ENCODE measurements at places on chromosomes 3 and 15. TPM values are rescaled to one million over a fixed set of nuclear protein-coding genes. Genes with fewer than 3 reads are reported as not detected.

DNA sequence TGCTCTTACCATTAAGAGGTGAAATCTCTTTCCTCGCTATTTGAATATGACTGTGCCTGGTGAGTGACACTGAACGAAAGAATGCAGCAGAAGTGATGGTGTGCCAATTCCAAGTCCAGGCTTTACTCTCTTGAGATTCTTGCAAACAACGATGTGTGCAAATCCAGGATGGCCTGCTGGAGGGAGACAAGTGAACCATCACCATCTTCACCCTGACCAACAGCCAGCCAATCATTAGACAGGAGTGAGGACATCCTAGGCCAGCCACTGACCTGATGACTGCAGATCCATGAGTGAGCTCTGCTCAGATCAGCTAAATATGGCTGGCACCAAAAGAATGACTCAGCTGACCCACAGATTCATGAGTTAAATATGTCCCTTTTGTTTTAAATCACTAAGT is 878.0 kb downstream of the PDCD6IP start:
- H3K4me3 ChIP-seq: no peak overlapping the region
- no peak for DNase-seq
- H3K27me3 ChIP-seq: no peaks in the 10 kb centered on the region
- no peak overlapping the region for H3K27ac ChIP-seq
- H3K36me3 ChIP-seq: no peaks in the 10 kb centered on the region
- no peaks in the 10 kb centered on the region for H3K4me1 ChIP-seq

DNA sequence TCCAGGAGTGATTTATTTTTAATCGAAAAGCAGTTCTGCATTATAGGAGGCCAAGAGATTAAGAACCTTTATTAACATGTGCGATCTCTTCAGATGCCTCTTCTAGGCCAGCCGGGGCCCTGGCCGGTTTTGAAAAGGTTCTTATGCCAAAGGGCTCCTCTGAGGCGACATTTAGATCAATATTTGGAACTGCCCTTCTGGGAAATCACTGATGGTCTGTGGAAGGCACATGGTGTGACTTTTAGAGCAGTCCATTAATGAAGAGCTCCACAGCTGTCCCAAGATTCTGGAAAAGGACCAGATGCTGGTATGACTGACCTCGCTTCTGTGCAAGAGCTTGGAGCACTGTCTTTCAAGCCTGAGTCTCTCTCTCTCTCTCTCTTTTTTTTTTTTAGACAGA is 19.7 kb downstream of the MGLL start:
- H3K27ac ChIP-seq: no peak overlapping the region
- peaks cover 31% of the 10 kb centered on the region for H3K4me1 ChIP-seq
- H3K27me3 ChIP-seq: no peaks in the 10 kb centered on the region
- no peak overlapping the region for H3K4me3 ChIP-seq

DNA sequence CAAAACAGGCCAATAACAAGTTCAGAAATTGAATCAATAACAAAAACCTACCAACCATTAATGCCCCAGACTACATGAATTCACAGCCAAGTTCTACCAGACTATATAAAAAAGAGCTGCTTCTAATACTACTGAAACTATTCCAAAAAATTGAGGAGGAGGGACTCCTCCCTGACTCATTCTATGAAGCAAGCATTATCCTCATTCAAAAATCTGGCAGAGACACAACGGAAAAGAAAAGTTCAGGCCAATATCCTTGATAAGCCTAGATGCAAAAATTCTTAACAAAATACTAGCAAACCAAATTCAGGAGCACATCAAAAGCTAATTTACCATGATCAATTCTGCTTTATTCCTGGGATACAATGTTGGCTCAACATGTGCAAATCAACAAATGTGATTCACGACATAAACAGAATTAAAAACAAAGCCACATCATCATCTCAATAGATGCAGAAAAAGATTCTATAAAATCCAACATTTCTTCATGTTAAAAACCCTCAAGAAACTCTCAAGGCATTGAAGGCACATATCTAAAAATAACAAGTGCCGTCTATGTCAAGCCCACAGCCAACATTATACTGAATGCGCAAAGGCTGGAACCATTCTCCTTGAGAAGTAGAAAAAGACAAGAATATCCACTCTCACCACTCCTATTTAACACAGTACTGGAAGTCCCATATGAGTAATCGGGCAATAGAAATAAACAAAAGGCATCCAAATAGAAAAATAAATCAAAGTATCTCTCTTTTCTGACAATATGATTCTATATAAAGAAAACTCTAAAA is 573.6 kb upstream of the GRM7 start:
- H3K4me3 ChIP-seq: no peak overlapping the region
- H3K4me1 ChIP-seq: no peaks in the 10 kb centered on the region
- DNase-seq: no peak

DNA sequence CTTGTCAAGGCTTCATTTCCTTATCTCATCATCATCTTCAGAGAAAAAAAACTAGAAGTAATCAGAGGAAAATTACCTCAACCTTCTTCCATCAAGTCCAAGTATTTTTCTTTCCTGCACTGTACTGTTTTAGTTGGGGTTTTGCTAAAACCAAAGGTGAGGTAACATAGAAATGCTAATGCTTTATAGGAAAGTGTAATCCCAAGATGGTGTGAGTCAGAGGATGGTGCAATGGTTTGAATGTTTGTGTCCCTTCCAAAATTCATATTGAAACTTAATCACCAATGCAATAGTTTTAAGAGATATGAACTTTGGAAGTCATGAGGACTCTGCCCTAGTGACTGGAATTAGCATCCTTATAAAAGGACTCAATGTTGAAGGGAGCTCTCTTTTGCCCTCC is 79.5 kb downstream of the KBTBD8 start:
- no peaks in the 10 kb centered on the region for H3K36me3 ChIP-seq
- no peaks in the 10 kb centered on the region for H3K27me3 ChIP-seq
- no peak overlapping the region for H3K4me3 ChIP-seq
- no peak overlapping the region for H3K27ac ChIP-seq

DNA sequence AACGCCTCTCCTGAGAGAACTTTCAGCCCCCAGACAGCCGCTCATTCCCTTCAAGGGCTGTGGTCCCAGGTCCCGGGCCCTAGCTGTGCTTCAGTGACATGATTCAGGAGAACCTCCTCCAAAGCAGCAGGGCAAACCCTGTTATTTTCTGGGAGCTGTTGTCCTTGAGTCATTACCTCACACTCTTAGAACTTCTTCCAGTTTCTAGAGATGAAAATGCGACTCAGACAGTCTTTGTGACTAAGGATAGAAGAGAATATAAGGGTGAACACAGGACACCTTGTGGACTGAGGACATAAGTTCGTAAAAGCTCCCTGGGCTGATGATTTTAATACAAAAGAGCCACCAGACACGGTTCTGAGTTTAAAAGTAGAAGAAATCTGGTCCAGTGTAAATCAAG is 203.8 kb downstream of the RORA start:
- DNase-seq: no peak
- no peak overlapping the region for H3K4me3 ChIP-seq
- no peaks in the 10 kb centered on the region for H3K27me3 ChIP-seq
- H3K27ac ChIP-seq: no peak overlapping the region
- H3K4me1 ChIP-seq: no peaks in the 10 kb centered on the region

DNA sequence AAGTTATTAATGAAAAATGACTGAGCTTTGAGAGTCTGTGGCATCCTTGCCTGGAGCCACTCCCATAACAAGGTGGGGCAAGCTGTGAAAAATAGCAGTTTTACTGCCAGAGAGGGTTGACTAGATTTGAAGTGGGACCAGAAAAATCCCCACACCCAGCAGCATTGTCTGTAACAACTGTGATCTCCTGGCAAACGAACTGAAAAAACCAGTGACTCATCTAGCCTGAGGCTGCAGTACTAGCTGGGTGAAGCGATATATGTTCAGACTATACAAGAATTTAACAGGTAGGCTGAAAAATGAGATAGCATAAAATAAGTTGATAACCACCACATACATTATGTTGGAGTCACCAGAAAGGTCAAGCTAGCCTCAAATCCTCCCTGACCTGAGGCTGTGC is 64.0 kb downstream of the DPH6 start:
- H3K36me3 ChIP-seq: no peaks in the 10 kb centered on the region
- H3K4me3 ChIP-seq: no peak overlapping the region
- DNase-seq: peak; percentile 21
- peaks cover 9% of the 10 kb centered on the region for H3K4me1 ChIP-seq
- H3K27ac ChIP-seq: no peak overlapping the region

DNA sequence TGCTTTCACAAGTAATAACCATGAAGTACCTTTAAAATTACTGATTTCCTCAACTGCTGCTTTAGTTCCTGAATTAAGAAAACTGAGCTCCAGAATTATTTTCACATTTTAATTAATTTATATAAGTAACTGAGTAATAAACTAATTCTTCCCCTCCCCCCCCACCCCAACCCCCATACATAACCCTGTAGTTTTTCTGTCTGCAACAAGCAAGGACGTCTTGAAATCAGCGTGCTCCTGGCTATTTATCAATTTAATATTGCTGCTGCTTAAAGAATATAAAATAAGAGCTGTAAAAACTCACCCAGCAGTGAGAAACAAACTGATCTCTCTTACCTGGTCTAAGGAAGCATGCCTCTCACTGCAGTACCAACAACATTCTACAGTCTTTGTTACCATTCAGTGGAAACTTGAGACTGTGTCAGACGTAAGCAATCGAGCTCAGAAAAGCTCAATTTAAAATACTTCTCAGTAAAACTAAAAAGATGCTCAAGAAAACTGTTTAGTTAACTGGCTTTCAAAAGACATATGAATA is 121.0 kb downstream of the TFDP2 start:
- peak overlapping the region; percentile 72 for H3K4me3 ChIP-seq
- H3K27ac ChIP-seq: no peak overlapping the region
- no peaks in the 10 kb centered on the region for H3K36me3 ChIP-seq
- H3K27me3 ChIP-seq: no peaks in the 10 kb centered on the region

DNA sequence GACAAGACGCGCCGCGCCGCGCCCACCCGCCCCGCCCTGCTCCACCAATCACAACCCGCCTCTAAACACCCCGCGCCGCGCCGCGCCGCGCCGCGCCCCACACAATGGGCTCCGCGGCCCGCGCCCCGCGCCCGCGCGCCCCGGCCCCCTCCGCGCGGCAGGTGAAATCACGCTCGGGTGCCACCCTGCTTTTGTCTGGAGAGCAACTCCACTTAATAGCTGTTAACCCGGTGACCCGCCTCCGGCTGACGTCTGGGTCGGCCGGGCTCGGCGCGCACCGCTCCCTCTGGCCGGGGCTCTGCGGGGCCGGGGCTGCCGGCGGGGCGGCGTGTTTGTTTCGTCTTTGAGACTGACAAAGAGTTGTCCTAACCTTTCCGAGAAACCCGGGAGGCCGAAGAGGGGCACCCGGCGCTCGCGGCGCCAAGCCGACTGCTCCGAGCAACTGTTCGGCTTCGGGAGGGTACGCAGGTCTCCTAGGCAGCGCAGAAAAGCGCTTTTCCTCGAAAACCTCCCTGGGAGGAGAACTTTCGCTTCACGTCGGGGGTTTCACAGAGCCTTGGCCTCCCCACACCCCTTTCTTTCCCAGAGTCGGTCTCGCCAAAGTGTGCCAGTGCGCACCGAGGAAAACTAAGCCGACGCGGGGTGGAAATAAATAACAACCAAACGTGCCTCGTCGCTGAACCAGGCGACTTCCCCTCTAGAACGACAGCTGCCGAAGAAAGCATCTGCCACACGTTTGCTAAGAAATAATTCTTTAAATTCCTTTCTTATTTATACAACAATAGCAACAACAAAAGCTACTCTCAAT is 518.4 kb downstream of the FOXP1 start:
- no peaks in the 10 kb centered on the region for H3K36me3 ChIP-seq
- H3K27me3 ChIP-seq: no peaks in the 10 kb centered on the region
- peak; percentile 87 for DNase-seq
- peak overlapping the region; percentile 97 for H3K27ac ChIP-seq

DNA sequence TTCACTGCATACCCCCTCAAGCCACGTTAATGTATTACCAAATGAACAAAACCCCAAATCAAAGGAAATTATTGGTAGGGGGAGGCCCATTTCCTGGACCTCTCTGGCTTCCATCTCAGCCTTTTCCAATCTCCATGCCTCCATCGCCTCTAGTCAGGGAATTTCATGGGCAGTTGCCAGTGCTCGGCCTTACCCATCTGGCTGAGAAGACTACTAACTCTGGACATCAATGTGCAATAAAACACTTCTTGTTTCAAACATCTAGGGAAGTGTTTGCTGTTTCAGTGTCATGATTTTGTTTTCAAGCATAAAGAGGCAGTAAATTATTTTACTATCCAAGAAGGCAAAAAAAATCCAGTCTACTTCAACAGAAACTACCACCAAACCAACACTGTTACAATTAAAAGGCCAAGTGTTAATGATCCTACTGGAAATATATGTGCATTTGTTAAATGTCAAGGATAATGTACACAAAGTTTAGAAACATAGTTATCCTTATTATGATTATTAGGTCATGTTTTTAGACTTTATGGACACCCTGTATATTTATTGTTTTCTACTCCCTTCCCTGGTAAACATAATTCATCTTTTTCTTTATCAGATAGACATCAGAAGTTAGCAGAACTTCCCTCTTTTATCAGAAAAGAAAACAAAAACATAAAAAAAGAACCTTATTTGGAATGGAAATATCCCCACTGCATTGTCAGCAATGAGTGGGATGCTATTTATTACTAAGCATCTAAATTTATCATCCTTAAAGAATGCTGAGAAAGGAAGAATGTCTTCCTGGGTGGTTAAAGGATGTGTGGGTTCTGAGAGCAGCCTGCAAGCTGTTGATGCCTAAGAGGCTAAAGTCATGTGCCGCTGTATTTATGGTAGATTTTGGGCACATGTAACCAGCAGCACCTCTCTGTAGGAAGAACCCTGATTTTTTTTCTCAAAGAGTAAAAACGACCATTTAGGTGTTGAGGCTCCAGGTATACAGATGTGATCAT is 15.2 kb downstream of the LDHAL6B start:
- H3K4me1 ChIP-seq: peaks cover 14% of the 10 kb centered on the region
- no peaks in the 10 kb centered on the region for H3K27me3 ChIP-seq
- H3K36me3 ChIP-seq: peaks cover 74% of the 10 kb centered on the region

NLGN1 gene
- 7.7 TPM for total RNA-seq

CHRD gene
- total RNA-seq: 0.29 TPM

GTPBP8 gene
- total RNA-seq: 54.6 TPM
